WERI-Rb-1 (cell line): ENCODE measurements at places on chromosomes 3 and 15.

DNA sequence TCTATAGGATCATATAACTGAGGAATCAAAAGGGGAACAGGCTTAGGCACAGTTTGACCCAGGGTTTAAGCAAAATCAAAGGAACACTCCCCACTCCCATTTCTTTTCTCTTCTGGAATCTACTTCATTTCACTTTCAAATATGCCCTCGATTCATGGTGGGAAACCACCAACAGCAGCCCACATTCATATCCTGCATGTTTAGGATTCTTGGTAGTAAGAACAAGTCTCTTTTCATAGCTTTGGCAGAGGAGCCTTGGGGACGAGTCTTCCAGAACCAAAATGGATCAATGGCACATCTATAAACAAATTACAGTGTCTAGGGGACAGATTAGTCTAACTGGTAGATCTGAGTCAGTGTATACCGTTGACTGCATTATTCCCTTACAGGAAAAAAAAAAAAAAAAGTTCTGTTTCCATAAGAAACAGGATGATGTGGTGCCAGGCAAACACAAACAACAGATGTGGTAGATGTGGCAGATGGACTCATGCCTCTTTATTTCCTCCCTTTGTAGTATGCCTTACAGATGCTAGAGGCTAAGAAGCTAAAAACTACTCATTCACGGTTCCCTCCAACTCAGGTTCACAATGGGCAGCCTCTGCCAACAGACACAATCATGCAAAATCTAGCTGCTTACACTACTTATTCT is 578.3 kb upstream of the ADAMTS9 start:
- DNase-seq, result no peak

DNA sequence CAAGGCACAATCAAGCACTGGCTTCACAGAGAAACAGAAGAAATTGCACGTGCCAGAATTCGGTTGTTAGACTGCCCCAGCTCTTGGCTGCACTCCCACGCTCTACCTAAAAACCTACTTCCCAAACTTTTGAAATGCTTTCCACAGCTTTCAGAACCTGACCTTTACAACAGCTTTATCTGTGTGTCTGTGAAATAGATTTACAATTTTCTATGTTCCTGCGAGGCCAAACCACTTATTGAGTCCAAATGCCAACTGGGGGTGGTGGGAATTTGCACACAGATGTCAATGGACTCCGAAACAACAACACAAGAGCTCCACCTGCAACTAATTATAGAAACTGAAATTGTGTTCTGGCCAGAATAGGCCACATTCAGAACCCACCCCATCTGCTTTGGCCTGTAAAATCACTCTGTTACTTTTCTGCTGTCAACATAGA is 44.6 kb downstream of the ERC2 start:
- DNase-seq, result no peak

DNA sequence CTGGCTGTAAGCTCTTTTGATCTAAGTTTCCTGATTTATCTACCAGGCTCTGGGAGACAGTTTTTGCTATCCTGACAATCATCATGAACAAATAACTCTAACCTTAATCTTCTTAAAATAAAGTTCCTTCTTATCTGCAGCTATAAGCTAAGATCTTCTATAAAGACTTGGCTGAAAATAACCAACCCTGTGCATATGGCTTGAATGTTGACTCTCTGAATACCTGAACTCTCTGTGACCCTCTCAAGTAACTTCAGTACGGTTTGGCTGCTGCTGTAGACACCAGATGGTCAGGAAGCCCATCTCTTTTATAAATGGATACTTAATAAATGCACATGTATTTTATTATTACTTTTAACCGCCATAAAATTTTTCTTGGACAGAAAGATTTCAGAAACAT is 412.4 kb upstream of the CBLB start:
- DNase-seq, result peak; percentile 63

DNA sequence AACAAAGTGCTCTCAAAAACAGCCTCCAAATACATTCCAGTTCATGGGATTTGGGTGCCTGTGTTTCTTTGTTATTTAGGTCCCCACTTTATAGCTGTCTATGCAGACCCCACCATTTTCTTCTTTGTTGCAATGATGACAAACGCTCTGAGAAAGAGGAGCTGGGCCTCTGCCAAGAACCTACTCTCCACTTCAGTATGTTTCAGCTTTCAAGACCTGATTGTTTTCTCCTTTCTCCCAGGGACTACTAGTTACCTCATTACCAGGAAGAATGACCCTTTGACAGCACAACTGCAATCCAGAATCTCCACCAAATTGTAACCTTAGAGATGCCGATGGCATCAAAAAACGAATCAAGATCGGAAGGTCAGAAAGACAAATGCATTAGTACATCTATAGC is 236.8 kb downstream of the MEIS2 start:
- DNase-seq, result no peak

GRCh38 chr3:189041482-189042090 is 130.2 kb upstream of the TPRG1 start:
- DNase-seq, result peak; percentile 60

DNA sequence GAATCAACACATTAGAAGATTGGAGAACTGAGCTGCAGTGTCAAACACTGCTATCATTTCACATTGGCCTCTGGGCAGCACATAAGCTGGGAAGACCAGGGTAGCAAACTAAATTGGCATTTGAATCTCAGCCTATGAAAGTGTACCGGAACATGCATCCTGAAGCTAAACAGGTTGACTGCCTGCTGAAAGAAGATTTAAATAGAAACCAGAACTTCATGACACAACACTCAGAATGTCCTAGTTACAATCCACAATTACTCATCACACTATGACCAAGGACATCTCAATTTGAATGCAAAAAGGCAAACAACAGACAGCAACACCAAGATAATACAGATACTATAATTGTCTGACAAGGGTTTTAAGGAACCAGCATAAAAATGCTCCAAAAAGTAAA is 26.2 kb downstream of the TM2D3 start:
- no peak for DNase-seq

DNA sequence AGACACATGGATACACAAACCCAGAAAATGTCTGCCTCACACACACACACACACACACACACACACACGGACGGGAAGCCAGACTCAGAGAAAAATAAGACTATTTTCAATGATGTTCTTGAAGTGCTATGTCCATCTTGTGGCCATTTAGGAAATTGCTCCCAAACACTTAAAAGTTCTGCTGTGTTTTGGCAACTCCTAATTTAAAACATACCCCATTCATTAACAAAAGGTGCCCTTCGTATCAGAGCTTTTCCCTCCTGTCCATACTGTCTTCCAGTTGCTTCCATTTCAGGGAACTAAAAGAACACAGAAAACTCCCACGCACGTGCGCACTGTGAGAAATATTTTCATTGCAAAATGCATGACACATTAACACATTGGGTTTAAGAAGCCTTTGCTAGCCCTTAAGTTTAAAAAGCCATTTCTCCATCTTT is 44.6 kb downstream of the SLC12A1 start:
- DNase-seq, result peak; percentile 60

- no peak for DNase-seq
These were observed 88.9 kb downstream of the MBNL1 start for GRCh38 chr3:152357587-152357986.

GRCh38 chr3:112086076-112086854 is at the start of gene C3orf52:
C3orf52 (plus strand) TSS chr3:112086389; CDS start chr3:112086408, 19 bp downstream.
- DNase-seq, result peak; percentile 89

DNA sequence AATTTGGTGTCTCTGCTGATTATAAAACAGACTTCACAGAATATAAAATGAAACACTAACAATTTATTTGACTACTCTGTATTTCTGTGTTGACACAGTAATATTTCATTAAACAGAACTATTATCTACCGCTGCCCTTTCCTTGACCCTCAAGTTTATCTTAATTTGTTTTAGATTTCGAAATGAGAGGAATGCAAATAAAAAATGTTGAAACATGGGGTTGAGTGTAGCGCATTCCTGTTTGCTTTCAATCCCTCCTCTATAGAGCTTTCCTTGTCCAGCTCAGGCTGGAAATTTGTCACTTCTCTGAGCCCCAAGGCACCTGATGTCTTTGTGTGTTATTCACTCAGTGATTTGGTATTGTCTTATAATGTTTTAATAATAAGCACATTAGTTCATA is 550.2 kb downstream of the ZBBX start:
- no peak for DNase-seq

DNA sequence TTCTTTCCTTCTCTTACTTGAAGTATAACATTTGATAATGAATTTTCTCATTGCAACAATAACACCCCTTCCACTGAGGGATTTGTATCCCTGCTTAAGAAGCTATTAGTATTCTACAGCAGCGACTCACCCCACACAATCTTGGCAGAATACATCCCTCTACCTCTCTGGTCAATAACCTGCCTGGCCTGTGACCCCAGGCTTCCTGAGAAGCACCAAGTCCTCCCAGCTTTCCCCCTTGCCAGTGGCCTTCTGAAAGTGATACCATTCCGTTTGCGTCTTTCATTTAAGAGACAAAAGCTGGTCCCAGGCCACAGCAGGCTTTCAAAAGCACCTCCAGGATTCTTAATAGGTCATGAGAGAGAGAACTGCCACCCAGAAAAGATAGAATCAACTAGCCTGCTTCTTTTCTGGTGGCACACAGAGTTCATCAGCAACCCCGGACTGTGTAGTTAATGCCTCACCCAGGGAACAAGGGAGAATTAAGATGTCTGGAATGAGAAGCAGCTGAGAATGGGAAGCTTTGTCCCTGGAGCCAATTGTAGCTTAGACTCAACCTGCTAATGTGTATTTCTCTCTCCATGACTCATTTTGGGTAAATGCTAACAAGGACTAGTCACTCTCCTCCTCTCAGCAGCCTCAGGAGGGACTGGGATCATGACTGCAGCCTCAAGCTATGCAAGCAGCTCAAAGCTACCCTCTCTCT is 101.0 kb upstream of the CPNE4 start:
- no peak for DNase-seq

- DNase-seq, result no peak
These were observed 5.6 kb downstream of the NRROS start for GRCh38 chr3:196645096-196645495.

DNA sequence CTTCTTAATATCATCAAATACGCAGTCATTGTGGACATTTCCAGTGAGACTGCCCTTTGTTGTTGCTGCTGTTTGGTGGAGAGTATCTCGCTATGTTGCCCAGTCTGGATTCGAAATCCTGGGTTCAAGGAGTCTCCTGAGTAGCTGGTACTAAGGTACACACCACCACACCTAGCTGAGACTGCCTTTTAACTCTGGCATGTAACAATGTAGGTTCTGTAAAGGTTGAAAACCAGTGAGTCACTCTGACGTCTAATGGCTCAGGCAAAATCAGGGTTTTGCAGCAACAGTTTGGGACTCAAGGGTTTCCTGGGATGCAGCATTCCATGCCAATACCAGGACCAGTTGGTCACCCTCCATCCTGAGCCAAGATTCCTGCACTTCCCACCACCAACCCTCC is 52.2 kb downstream of the AQP9 start:
- DNase-seq, result no peak

- DNase-seq, result no peak
These were observed 294.0 kb upstream of the ATP10A start for GRCh38 chr15:26157081-26157480.

- no peak for DNase-seq
These were observed 561.9 kb upstream of the TGFBR2 start for GRCh38 chr3:30044515-30044914.

- no peak for DNase-seq
These were observed 42.3 kb downstream of the BOC start for GRCh38 chr3:113253702-113254101.

DNA sequence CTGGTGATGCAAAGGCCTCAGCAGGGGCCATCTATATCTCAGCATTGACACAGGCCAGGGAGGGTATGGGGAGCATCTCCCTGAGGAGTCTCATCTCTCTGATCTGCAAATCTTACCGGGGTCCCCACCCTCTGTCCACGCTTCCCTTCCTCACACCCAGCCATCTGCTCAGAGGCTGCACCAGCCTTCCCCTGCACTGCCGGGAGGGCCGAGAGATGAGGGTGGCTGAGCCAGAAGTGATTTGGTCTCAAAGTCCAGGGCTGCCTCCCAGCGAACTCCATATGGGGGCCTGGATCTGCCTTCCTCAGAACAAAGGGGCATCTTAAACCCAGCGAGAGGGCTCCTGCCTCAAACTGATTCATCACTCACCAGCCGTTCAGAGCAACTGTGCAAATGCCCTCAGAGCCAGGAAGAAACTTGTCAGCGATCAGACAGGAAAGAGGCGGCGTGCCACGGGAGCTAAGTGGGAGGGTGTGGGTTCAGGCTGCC is 4.6 kb downstream of the IGDCC3 start:
- DNase-seq, result peak; percentile 67

DNA sequence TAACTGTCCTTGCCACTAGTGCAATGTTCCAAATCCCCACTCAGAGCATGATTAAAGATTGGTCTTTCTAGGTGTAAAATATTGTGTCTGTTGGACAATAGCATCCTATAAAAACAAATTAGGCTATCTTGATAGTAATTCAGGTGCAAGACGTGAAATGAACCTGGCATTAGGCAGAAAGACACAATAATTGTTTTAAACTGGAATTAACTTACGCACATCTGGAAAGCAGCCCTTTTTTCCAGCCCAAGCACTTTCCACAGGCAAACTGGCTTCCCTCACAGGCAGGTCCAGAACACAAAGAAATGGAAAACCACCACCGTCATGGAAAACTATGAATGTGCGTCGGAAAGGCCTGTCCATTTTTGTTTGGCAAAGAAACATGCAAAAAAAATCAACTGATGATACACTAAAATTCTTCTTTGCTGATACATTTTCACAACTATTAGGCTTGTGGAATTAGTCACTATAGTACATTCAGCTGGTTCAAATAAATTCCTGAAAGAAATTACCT is 474.7 kb upstream of the IL12A start:
- no peak for DNase-seq

- no peak for DNase-seq
These were observed 123.3 kb upstream of the TP63 start for GRCh38 chr3:189507856-189508255.

DNA sequence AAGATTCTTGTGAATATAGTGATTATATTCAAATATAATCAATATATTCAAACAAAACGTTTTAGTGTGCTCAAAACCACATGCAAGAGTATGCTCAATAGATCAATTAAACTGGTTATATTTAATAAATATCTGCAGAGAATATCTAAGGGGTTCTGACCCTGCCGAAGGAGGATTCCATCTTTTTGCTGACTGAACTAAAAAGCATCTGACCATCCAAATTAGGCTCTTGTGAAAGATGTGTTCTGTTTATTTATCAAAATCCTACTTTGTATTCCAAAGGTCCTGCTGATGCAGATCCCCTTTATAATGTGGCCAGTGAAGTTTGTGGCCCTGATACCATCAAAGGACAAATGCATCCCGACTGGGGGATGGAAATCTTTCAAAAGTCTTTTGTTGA is 41.8 kb upstream of the ARPIN start:
- no peak for DNase-seq

DNA sequence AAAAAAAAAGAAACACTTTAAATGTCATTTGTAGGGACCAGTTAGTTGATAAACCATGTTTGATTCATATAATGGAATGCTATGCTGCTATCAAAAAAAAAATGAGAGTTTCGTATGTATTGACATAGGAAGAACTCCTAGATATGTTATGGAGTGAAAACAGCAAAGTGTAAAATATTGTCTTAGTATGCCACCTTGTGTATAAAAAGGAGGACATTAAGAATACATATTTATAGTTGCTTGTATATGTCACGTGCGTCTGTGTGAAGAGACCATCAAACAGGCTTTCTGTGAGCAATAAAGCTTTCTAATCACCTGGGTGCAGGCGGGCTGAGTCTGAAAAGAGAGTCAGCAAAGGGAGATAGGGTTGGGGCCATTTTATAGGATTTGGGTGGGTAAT is 39.5 kb downstream of the KBTBD8 start:
- DNase-seq, result no peak
